ENCODE measurements at places on chromosomes 3 and 15. TPM values are rescaled to one million over a fixed set of nuclear protein-coding genes. Genes with fewer than 3 reads are reported as not detected.

The LRRN1 gene
- total RNA-seq, result 9.3 TPM

The NOX5 gene
- total RNA-seq, result 0.14 TPM

The GXYLT2 gene
- total RNA-seq, result 18.8 TPM

The GPR15 gene
- total RNA-seq, result not detected

The STARD9 gene
- 45.7 TPM for total RNA-seq

The OR5K2 gene
- total RNA-seq, result not detected

The GPR87 gene
- not detected for total RNA-seq

The GOLGA8S gene
- 0.45 TPM for total RNA-seq

The RCCD1 gene
- total RNA-seq, result 8.8 TPM

The TMEM266 gene
- total RNA-seq, result not detected

The ALG1L2 gene
- not detected for total RNA-seq

The GP9 gene
- not detected for total RNA-seq

The PEX5L gene
- 2.4 TPM for total RNA-seq

The C2CD4A gene
- total RNA-seq, result not detected

The CACNA2D3 gene
- 3.8 TPM for total RNA-seq

The GOLGA6D gene
- not detected for total RNA-seq

The SERINC4 gene
- not detected for total RNA-seq

The NXPE3 gene
- total RNA-seq, result 10.1 TPM

Measured in stomach (tissue), 19 donors.